ENCODE measurements at places on chromosomes 3 and 15. TPM values are rescaled to one million over a fixed set of nuclear protein-coding genes. Genes with fewer than 3 reads are reported as not detected.

GRCh38 chr15:33516563-33516962 is 205.8 kb downstream of the RYR3 start:
- H3K27ac ChIP-seq, result no peak overlapping the region
- no peaks in the 10 kb centered on the region for H3K36me3 ChIP-seq
- H3K4me1 ChIP-seq, result no peaks in the 10 kb centered on the region

DNA sequence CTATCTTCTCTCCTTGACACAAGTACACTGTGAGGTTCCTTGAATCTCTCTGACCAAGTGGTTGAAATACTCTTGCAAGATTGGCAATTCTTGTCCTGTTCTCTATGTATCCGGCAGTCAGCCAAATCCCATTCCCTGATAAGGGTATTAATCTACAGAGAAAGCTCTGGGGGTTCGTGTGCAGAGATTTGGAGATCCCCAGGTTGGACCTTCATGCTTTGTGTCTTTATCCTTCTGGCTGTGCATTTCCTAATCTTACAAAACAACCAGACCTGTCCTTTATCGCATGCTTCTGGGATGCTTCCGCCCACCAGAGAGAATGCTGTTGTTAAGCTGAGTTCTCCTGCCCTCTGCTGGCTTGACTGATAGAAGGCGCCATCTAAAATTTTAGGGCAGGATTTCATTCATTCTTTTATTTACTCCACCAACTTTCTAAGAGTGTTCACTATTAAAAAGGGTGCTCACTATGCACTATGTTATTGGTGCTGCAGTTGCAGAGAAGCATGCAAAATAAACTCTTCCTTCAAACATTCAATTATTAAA is 8.6 kb upstream of the SST start:
- H3K4me1 ChIP-seq, result peaks cover 6% of the 10 kb centered on the region
- H3K27ac ChIP-seq, result no peak overlapping the region
- H3K36me3 ChIP-seq, result no peaks in the 10 kb centered on the region
- peak; percentile 11 for DNase-seq

- no peak overlapping the region for H3K4me3 ChIP-seq
- H3K27ac ChIP-seq, result no peak overlapping the region
- H3K27me3 ChIP-seq, result no peaks in the 10 kb centered on the region
- H3K36me3 ChIP-seq, result no peaks in the 10 kb centered on the region
- DNase-seq, result no peak
These were observed 124.5 kb downstream of the MAGI1 start for GRCh38 chr3:65914032-65914739.

- no peak overlapping the region for H3K4me3 ChIP-seq
- no peaks in the 10 kb centered on the region for H3K27me3 ChIP-seq
- H3K27ac ChIP-seq, result no peak overlapping the region
These were observed 457.7 kb upstream of the THRB start for GRCh38 chr3:24952388-24952787.

DNA sequence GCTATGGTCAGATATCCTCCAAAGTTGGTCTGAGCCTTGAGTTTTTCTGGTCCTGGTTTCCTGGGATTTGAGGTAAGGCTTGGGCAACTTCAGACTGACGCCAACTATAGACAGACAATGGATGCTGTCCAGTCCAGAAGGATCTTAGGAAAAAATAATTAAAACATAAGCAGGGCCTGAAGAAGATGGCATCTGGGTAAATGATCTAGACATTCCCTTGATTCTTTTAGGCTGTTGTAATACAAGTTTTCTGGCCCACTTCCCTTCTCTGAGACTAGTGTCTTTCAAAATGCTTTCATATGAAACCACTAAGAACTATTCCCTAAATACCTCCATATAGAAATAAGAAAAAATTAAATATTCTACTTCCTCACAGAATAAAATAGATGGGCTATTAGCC is 47.7 kb upstream of the PLXND1 start:
- no peaks in the 10 kb centered on the region for H3K27me3 ChIP-seq
- no peak for DNase-seq
- H3K27ac ChIP-seq, result peak overlapping the region; percentile 46
- H3K4me3 ChIP-seq, result no peak overlapping the region
- peaks cover 7% of the 10 kb centered on the region for H3K4me1 ChIP-seq

The PRRT3 gene
- polyA plus RNA-seq, result 0.33 TPM

DNA sequence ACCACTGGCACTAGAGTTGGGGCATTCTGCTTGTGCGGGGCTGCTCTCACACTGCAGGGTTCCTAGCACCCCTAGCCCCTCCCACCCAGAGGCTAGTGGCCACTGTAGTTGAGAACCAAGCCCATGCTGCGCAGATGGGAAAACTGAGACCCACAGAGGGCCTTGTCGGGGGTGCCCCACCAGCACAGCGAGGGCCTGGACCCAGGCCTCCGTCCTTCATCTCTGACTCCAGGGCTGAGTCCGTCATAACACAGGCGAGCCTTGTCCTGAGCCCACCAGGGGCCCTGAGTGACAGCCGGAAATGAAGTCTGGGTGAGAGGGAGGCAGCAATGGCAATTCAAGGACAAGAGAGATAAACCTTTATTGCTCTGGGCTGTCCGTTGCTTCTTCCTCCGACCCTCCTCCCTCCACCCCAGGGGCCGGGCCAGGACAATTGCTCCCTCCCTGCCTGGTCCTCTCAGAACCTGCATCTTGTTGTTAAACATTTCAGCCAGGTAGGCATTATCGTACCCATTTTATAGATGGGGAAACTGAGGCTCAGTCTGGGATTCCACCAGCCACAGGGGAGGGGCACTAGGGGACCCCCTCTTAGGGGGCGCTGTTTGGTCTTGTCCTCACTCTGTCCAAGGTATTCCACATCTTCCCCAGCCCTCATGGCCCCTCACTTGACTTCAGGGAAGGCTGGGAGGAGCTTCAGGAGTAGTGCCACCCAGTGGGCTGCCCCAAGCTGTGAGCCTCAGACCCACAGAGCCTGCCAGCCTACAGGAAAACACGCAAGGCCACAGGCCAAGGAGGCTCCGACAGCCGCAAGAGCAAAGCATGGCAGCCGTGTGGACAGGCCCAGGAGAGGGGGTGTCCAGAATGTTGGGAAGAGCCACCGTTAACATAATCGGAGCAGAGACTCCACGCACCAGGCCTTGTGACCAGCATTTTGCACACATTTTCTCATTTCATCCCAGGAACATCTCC is 4.4 kb upstream of the GRIP2 start:
- no peak overlapping the region for H3K4me3 ChIP-seq
- no peak for DNase-seq

The CCR1 gene
- 0.12 TPM for polyA plus RNA-seq

GRCh38 chr3:20564966-20565365 is 379.0 kb upstream of the SGO1 start:
- DNase-seq, result no peak
- no peak overlapping the region for H3K27ac ChIP-seq
- no peak overlapping the region for H3K4me3 ChIP-seq
- H3K27me3 ChIP-seq, result no peaks in the 10 kb centered on the region
- H3K36me3 ChIP-seq, result no peaks in the 10 kb centered on the region

GRCh38 chr3:170368921-170369320 is 11.4 kb downstream of the SKIL start:
- no peak overlapping the region for H3K4me3 ChIP-seq
- no peaks in the 10 kb centered on the region for H3K36me3 ChIP-seq
- DNase-seq, result no peak
- H3K4me1 ChIP-seq, result peaks cover 44% of the 10 kb centered on the region
- peak overlapping the region; percentile 70 for H3K27ac ChIP-seq

The CYP8B1 gene
- not detected for polyA plus RNA-seq

- no peaks in the 10 kb centered on the region for H3K4me1 ChIP-seq
- no peak for DNase-seq
These were observed 130.3 kb upstream of the ZPLD1 start for GRCh38 chr3:102304550-102304949.

DNA sequence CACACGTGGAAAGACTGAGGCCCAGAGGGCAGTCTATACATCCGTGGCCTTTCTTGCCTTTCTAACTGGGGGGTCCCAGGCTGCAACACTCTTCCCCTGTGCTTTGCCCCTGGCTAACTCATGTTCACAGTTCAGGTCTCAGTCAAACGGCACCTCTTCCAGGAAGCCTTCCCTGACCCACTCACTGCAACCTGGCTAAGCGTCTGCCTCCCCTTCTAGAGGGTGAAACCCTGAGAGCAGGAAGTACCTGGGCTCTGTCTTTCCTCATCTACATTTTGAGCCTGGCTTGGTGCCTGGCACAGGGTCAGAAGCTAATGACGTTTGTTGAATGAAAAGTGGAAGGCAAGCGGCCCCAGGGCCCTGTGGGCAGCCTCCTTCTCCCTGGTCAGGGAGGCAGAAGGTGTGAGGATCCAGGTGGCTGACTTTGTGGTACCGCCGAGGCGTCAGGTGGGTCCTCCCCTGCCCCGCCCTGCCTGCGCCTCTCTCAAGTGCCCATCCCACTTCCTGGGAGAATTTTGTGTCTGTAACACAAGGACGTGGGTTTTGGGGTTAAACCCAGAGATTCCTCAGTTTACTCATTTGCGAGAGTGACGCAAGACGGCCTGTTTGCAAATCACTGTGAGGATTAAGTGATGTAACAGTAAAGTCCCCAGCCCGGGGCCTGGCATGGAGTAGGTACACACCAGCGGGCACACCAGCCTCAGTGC is 32.1 kb downstream of the DNASE1L3 start:
- no peaks in the 10 kb centered on the region for H3K36me3 ChIP-seq
- H3K27me3 ChIP-seq, result no peaks in the 10 kb centered on the region
- peak overlapping the region; percentile 71 for H3K4me3 ChIP-seq
- no peak for DNase-seq
- H3K27ac ChIP-seq, result no peak overlapping the region
- H3K4me1 ChIP-seq, result peaks cover 27% of the 10 kb centered on the region

DNA sequence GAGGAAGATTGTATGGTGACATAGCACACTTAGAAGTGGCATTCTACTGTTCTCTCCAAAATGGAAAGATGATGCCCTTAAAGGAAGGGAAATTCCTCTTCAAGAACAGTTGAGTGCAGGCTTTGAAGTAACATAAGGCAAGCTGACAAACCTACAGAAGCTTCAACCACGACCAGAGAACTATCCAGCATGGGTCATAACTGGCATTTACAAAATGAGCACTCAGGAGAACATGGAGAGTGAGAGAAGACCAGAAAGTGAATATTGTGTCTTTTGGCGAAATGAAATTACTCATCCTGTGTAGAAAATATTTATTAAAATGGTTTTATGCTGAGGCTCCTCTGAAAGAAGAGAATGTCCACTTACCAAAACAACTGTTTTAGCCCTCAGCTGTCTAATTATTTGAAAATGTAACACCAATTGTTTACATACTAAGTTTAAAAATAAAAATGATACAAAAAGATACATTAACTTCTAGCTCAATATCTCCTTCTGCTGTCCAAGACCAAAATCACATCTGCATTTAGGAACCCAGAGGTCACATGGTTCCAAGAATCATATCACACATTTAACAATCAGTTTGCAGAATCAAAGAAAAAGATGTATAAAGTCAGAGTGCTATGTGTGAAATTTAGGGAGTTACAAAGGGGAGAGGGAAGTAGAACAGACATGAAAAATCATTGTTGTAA is 216.9 kb downstream of the ATP8B4 start:
- peak overlapping the region; percentile 24 for H3K27ac ChIP-seq
- DNase-seq, result no peak
- H3K36me3 ChIP-seq, result no peaks in the 10 kb centered on the region
- H3K27me3 ChIP-seq, result no peaks in the 10 kb centered on the region
- H3K4me1 ChIP-seq, result no peaks in the 10 kb centered on the region

The FBLN2 gene
- polyA plus RNA-seq, result 10.0 TPM

The TF gene
- polyA plus RNA-seq, result not detected

DNA sequence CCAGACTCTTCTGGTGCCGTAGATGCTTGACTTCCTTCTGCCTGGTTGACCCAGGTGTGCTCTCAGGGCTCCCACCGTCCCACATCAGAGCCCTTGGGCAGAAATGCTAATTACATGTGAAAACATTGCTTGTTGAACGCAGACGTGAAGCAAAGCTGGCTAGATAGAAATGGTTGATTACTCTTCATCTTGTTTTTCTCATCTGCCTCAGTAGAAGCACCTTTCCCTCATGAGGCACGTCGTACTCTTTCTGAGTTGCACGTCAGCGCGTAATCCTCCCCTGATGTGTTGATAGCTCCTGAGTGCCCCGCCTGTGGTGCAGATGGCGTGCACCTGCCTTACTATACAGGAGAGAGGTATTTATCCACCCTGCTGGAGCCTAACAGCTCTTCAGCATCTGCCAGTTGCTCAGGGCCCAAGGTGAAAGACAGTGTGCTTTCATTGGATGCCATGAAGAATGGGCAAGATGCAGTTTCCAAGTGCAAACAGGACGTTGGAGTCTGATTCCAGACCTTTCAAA is 18.1 kb downstream of the MAP6D1 start:
- no peak overlapping the region for H3K27ac ChIP-seq
- peaks cover 55% of the 10 kb centered on the region for H3K36me3 ChIP-seq
- H3K4me3 ChIP-seq, result no peak overlapping the region
- H3K27me3 ChIP-seq, result no peaks in the 10 kb centered on the region
- no peaks in the 10 kb centered on the region for H3K4me1 ChIP-seq

DNA sequence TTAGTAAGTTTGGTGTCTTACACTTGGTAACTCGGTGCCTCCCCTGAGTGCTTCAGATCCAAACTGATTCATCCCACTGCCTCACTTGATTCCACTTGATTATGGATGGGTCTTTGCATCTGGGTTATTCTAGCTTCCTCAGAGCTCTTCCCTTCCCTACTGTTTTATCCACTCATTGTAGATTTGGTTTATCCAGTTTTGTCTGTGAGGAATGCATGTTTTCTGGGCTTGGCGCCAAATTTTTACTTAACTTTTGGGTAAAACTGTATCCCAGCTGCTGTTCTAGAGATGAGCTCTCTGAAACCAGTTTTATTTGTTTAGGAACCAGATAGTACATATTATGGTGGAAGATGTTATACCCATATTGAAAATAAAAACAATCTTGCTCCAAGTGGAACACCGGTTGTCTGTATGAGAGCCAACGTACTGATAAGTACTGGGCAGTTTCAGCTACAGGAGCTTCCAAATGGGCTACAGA is 20.9 kb downstream of the RAD54L2 start:
- H3K27me3 ChIP-seq, result no peaks in the 10 kb centered on the region
- H3K4me1 ChIP-seq, result peaks cover 6% of the 10 kb centered on the region
- peaks cover 6% of the 10 kb centered on the region for H3K36me3 ChIP-seq
- H3K27ac ChIP-seq, result no peak overlapping the region
- H3K4me3 ChIP-seq, result no peak overlapping the region

GRCh38 chr3:43010638-43011037 is 31.5 kb downstream of the GASK1A start:
- H3K27ac ChIP-seq, result no peak overlapping the region
- peaks cover 6% of the 10 kb centered on the region for H3K4me1 ChIP-seq
- H3K36me3 ChIP-seq, result no peaks in the 10 kb centered on the region
- no peak overlapping the region for H3K4me3 ChIP-seq
- DNase-seq, result no peak

GRCh38 chr3:139107424-139108252 is 62.9 kb upstream of the PRR23C start:
- no peaks in the 10 kb centered on the region for H3K36me3 ChIP-seq
- DNase-seq, result no peak
- H3K27ac ChIP-seq, result no peak overlapping the region
- no peak overlapping the region for H3K4me3 ChIP-seq
- H3K4me1 ChIP-seq, result peaks cover 5% of the 10 kb centered on the region

DNA sequence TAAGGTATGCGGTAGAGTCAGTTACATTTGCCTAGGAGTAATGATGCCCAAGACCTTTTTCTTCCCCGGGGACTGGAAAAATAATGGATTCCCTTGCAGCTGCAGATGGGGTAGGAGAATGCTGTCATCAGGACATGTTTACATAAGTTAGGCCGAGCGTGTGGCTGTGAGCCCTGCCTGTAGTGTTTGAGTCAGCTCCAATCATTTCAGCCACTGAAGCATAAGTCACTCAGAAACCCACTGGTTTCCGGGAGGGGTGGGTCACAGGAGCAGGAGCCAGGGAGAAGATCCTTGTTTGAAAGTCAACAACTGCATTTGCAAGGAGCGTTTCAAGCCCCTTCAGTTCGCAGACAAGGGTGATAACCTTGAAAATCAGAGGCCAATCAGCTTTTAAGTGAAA is 562.3 kb downstream of the MCTP2 start:
- DNase-seq, result no peak
- H3K27ac ChIP-seq, result no peak overlapping the region
- H3K4me1 ChIP-seq, result no peaks in the 10 kb centered on the region
- no peaks in the 10 kb centered on the region for H3K36me3 ChIP-seq

The B3GALNT1 gene
- polyA plus RNA-seq, result 0.74 TPM

All from naive B cell (primary cell).